ENCODE measurements at places on chromosomes 2 and 18.
A peak's percentile ranks its signal among the peaks of the same experiment; 100 is the strongest.

DNA sequence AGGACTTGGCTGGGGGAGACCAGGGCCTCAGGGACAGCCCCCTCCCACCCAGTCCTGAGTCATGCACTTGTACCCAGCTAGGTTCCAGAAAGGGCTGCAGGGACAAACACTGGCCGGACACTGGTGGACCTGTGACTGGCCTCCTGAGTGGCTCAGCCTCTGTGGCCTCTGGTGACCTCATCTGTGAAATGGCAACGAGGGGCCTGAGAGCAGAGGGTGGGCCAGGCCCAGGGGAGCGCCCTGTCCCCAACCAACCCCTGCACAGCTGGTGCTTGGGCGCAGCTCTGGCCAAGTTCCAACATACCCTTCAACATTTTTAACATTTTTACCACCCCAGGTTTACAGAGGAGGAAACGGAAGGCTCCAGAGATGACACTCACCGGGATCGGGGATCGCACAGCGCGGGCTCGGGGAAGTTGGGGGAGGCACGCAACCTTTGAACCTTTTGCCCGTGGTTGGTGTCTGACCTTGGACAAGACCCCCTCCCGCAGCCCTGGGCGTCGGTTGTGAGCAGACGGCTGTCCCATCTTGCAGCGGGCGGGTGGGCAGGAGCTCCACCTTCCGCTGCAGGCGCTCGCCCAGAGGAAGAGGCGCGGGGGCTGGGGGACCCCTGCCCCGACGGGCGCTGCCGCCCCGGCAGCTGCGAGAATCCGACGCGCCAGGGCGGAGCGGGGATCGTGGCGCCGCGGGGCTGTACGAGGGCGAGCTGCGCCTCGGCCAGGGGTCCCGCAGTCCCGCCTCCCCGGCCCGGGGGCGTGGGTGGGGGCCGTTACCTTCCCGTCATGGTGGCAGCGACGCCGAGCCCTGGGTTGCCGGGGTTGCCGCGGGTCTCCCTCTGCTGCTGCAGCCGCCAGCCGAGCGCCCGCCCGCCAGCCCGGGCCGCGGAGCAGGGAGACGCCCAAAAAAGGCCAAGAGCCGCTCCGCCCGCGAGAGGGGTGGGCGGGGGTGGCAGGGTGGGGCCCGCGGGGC is 805 bp downstream of the LIMS2 start:
- DNase-seq = no peak

- peak; percentile 39 for DNase-seq
Measured at GRCh38 chr18:57846258-57846657, 43.1 kb upstream of the ATP8B1 start.

GRCh38 chr2:63764630-63765029 is 77.1 kb upstream of the UGP2 start:
- no peak for DNase-seq

- no peak for DNase-seq
Measured at GRCh38 chr2:160756481-160756880, 262.9 kb upstream of the RBMS1 start.

DNA sequence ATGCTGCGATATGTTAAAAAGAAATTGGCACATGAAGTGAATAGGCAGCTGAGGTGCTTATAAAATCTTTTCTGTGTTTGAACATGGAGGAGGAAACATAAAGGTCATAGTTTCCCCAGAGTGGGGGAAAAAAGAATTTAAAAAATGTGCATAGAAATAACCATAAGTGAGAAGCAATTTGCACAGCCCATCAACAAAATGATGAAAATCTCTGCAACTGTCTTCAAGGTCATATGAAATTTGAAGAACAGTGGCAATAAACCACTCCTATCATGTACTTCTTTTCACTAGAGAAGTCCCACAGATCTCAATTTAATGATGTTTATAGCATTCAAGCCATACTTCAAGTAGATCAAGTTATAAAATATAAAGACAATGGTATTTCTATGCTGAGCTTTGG is 46.7 kb upstream of the ZNF804A start:
- no peak for DNase-seq

- DNase-seq = no peak
Measured at GRCh38 chr2:3585261-3586109, 9.4 kb upstream of the COLEC11 start.

DNA sequence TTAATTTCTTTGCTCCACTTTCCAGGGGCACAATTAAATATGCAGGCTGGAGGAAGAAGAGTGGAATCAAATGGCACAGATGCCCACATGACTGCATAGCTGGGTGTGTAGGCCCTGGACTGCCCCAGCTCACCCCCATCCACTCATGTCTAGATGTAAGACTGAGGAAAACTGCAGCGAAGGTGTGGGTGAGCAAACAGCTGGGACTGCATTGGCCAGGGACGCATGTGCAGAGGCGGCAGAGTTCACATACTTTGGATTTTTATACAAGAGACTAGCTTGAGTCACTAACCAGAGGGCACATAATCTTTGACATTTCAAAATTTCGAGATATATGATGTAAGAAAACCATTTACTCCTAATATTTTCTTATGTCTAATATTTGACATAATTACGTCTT is 60.1 kb downstream of the SPIRE1 start:
- DNase-seq = peak; percentile 70

DNA sequence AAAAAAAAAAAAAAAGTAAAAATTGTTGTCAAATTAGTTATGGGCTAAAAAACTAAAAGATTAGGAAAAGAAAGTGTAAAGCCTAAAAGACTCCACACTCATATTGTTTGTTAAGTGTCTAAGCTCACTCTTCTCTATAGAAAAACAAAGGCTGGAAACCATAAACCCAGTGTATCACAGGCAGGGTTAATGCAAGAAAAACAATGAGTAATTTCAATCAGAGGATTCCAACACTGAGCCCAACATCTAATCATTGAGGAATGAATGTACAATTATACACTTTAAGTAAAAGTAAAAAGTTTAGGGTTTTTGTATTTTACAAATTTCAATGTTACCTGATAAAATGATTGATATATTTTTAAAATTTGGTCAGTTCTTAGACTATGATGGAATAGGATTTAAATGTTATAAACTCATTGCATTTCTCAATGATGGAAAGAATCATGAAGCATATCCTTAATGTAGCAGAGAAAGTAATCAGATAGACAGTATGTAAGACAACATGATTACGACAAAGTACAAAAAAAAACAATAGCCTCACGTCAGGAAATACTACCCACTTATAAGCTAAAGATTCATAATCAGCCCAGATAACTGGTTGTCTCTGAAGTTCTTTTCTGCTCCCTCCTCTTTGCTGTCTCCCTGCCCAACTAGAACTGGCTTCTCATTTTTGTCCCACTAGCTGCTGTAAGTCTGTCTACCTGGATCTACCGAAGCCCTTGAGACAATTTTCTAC is 44.5 kb upstream of the SP3 start:
- DNase-seq = no peak

DNA sequence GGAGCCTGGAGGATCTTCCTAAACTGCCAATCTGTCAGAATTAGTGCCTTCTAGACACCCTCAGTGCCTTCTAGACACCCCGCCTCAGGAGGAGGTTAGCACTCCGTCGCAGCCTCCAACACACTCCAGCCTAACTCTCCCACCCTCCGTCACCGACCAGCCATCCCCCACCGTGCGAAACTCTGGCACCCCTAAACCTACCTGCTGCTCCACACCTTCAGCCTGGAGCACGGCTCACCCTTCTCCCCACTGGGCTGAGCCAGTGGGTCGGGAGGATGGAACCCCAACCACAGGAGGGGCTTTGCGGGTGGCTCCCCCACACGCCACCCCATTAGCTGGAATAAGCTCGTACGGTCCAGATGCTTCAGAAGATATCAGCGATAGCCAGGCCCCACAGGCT is 468.9 kb upstream of the HS6ST1 start:
- DNase-seq = no peak

- no peak for DNase-seq
Measured at GRCh38 chr18:49749563-49749962, 63.8 kb downstream of the ACAA2 start.

DNA sequence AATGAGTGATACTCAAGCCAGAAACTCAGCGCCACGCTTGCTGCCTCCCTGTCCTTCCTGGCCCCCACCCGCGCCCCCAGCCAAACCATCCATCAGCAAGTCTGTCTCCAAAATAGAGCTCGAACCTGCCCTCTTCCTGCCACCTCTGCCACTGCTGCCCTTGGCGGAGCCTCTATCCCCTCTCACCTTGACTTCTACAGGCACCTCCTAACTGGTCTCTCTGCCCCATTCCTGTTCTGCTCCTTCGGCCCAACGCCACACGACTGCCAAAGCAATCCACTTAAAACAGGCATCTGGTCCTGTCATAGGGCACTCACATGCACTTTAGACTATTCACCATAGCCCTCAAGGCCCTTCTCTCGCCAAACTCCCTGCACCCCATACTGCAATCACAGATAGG is 210.3 kb upstream of the SMAD2 start:
- DNase-seq = no peak

DNA sequence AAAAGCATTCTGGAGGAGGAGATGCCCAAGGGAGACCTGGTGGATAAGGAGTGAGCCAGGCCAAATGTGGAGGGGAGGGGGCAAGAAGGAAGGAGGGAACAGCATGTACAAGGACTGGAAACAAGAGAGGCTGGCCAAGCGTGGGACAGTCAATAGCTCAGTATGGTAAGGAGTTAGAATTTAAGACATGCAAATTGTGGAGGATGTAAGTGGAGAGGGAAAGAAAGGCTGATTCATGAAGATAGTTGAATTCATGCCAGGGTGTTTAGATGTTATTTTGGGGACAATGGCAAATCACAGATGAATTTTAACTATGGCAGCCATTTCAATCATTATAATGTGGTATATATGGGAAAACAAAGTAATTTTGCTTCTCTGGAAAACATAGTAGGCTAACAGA is 462.3 kb downstream of the MEIS1 start:
- DNase-seq = no peak

DNA sequence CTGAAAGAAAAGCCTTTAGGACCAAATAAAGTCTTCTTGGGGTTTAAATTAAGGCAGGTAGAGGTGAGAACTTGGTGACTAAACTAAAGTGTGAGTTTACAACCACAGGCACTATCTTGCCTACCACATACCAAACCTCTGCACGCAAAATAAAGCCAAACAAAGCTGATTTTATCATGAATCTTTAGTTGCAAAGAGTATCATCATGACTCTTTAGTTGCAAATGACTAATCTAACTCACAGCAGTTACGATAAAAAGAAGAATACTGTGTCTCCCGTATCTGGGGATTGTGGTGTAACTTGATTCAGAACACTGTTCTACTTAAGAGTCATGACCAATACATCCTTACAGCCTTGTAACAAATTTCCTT is 11.2 kb downstream of the CFAP210 start:
- no peak for DNase-seq

DNA sequence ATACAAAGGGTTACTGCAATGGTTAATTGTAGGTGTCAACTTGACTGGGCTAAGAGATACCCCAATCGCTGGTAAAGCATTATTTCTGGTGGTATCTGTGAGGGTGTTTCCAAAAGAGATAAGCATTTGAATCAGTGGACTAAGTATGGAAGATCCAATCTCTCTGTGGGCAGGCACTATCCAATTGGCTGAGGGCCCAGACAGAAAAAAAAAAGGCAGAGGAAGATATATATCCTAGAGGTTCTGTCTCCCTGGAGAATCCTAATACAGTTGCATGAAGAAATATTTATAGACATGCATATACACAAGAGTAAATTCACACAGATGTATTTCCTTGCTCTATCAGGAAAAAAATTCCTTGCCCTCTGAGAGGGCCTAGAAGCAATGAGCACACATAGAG is 43.9 kb downstream of the TBC1D8 start:
- no peak for DNase-seq

DNA sequence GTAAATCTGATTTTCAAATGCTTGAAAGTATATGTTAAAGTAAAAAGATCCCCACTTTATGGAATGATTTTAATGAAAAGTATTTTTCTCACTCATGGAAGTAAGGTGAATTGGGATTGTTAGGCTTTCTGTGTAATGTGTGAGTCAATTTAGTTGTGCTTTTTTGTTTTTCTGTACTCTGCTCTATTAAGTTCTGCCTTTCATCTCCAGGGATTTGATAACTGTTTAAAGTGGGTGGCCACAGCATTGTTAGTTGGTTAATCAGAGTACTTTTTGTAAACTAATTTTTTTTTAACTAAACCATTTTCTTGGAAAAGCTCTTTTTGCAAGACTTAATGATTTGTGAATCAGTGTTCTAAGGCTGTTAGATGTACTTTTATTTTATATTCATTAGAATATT is 76.8 kb downstream of the ABI2 start:
- no peak for DNase-seq

DNA sequence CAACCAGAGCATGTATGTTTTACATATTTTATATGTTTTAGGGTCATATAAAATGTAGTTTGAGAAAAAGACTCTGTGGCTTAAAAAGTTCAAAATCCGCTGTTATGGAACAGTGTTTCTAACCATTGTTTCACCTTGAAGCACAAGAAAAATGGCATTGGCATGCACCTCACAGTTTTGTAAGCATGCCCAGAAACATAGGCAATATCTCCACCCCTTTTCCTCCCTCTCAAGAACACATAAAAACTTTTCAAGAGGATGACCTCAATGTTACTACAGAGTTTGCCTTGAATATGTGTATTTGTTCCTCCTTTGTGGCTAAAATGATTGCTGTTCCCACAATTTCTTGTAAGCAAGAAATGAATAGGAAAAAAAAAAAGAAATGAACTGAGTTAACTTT is 29.3 kb upstream of the SLC40A1 start:
- DNase-seq = no peak

GRCh38 chr2:182606728-182607681 is 109.1 kb upstream of the DNAJC10 start:
- no peak for DNase-seq

DNA sequence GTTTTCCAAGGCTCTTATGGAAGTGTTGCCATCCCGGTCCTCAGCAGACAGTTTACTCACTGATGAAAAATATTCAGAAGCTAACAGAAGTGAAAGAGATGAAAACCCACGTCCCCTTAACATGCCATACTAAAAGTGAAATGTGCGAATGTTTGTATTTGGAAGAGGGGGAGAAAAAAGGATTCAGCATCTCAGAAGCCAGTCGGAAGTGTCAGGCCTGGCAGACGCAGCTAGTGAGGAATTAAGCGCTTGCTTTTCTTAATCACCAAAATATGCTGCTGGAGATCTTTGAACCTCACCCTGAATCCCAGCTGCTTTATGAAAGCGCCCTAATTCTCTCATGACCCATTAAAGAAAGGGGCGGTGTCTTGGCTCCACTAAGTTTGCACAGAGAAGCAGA is 653.7 kb downstream of the DCDC2C start:
- DNase-seq = no peak

- DNase-seq = no peak
Measured at GRCh38 chr2:222311978-222312738, 13.4 kb upstream of the PAX3 start.

Data from BJ (cell line).